Sciatic nerve (tissue), 2 donors: ENCODE measurements at places on chromosomes 13 and 19. TPM values are rescaled to one million over a fixed set of nuclear protein-coding genes. Genes with fewer than 3 reads are reported as not detected.

DNA sequence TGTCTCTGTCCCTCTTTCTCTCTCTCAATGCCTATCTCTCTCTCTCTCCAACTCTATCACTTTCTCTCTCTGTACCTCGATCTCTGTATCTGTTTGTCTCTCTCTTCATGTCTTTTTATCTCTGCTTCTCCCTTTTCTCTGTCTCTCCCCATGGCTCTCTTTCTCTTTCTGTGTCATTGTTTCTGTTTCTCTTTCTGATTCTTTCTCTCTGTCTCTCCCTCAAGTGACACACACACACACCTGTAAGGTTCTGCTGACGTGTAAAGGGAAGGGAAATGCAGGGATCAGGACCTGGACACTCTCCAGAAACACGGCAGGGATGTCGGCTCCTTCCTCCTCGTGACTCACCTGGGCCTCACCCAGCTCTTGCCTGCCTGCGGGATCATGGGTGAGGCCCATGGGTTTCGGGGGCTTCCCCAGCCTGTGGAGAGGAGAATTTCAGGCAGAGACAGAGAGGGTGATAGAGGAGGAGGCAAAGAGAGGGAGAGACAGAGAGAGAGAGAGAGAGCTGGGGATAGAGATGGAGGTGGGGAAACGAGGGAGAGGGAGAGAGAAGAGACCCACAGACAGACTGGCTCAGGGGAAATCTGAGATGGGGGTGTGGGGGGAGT lies 5.4 kb upstream of the PLAUR start:
- no peak for DNase-seq

DNA sequence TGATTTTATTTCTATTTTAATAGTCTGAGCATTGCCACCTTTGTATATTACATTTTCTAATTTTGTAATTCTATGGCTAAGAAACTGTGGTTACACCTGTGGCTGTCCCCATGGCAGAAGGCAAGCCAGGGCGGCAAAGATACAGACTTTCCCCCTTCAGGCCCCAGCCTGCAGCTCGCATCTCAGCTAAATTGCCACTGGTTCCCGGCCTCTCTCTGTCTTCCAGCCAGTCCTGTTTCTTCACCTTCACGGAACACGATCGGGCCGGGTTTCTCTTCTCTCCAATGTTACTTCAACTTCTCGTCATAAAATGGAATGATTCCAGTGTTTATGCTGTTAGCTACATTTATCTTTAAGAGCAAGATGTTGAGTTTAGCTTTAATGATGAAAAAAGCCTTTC lies 124.5 kb upstream of the ZNF507 start:
- DNase-seq = no peak

Gene GPR42
- 0.58 TPM for total RNA-seq

DNA sequence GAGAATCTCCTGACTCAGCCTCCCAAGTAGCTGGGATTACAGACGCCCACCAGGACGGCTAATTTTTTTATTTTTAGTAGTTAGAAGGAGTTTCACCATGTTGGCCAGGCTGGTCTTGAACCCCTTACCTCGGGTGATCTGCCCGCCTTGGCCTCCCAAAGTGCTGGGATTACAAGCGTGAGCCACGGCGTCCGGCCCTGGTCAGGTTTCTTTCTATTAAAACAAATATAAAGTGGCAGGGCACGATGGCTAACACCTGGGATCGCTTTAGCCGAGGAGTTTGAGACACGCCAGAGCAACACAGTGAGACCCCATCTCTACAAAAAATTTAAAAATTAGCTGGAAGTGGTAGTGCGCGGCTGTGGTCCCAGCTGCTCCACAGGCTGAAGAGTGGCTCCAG lies 1.5 kb upstream of the MED25 start:
- DNase-seq = no peak

GRCh38 chr19:38221421-38221820 lies 2.6 kb downstream of the DPF1 start:
- DNase-seq = no peak

- DNase-seq = no peak
Observed at GRCh38 chr13:30337061-30337610, 29.8 kb upstream of the KATNAL1 start.

DNA sequence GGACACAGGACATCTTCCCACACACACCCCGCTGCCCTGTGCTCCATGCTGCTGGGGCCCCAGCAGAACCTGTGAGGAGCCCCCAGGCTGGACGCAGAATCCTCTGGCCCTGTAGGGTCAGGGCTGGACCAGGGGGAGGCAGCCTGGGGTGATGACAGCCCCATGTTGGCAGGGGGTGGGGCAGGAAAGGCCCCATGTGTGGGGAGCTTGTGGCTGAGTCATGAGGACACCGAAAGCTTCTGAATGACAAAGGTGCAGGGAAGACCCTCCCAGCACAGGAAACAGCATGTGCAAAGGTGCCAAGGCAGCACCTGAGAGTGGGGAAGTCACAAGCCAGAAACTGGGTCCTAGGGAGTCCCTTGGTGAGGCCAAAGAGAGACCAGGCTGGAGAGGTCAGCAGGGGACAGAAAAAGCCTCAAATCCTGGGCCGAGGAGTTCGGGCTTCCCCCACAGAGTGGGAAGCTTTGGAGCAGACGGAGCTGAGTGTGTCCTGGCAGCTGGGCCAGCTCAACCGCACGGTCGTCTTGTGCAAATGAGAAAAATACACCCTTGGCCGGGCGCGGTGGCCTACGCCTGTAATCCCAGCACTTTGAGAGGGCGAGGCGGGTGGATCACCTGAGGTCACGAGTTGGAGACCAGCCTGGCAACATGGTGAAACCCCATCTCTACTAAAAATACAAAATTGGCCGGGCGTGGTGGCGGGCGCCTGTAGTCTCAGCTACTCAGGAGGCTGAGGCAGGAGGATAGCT lies 17.5 kb downstream of the ATP8B3 start:
- no peak for DNase-seq

Gene CD177
- total RNA-seq = 19.3 TPM

DNA sequence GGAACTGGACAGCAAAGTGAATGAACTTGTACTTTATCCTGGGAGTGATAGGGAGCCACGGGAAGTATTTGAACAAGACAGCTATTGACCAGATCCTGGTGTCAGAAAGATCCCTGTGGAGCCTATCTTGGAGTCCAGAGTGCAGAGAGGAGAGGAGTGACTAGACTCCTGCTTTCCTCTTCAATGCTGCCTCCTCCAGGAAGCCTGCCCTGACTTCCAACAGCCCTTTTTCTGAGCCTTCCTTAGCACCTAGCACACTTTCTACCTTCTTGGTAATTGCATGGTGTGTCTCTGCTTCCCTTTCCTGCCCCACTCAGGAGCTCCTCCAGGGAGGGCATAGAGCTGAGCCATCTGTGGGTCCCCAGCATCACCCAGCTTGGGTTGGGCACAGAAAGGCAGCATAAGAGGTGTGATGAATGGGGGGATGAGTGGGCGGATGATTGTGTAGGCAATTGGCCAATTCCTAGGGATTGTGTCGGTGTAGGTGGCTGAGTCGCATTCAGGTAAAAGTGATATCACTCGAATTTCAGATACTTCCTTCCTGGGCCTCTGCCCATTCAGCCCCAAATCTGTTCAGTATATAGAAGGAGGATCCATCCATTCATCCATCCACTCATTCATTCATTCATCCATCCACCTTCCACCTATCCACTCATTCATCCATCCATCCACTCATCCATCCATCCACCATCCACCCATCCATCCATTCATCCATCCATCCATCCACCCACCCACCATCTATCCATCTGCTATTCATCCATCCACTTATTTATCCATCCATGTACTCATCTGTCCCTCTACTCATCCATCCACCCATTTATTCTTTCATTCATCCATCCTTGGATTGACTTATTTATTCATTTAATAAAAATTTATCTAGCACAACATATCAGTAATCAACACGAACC lies 26.9 kb downstream of the CYP4F22 start:
- no peak for DNase-seq
